ENCODE measurements at places on chromosomes 5 and 9.

DNA sequence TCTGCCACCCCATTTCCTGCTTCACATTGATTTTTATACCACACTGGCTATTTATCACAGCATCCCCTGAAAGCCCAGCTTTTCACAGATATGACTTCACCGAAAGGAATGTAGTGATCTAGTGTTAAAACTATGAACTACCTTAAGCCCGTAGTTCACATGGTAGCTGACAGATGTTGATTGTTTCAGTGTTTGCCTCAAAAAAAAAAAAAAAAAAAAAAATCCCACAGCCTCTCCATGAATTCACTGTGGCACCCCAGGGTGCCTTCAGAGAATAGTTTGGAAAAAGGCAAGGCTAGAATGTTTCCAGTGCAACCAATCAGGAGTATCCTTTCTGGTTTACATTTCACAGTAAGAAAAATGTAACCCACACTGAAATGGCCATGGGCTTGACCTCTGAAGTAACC, 37.1 kb downstream of the GLIS3 start:
- peak; percentile 88 for DNase-seq

- no peak for DNase-seq
Observed at GRCh38 chr5:145661737-145662485, 173.2 kb downstream of the PRELID2 start.

- no peak for DNase-seq
Observed at GRCh38 chr9:112247090-112247489, 72.0 kb upstream of the SUSD1 start.

DNA sequence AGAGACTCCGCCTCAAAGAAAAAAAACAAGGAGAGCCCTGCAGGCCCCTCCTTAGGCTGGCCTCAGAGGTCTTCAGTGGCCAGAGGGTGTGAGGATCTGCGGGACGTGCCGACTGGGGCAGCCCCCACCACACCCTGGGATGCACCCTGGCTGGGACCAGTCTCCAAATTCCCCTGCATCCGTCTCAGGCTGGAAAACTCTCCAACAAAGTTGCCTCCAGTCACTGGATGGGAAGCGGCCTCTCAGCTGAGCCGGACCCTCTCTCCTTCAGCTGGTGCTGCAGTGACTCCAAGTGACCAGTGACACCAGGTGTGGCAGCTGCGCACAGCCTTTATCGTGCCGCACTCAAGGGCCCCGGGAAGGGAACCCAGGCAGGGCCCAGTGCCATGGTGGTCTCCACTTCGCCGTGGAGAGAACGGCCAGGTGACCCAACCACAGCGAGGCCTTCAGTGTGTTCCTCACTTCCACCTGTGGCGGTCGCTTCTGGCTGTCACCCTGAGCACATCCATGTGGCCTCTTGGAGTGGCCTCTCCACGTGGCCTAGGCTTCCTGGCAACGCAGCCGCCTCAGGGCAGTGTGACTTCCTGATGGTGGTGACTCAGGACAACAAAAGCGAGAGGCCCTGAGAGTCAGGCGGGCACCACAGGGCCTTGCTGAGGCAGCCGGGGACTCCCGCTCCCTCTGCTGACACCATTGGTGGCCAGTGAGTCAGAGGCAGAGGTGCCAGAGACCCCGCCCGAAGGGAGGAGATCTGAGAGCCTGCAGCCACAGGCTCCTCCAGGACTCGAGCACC, 19.3 kb upstream of the CAMSAP1 start:
- DNase-seq, result peak; percentile 62

- peak; percentile 56 for DNase-seq
Observed at GRCh38 chr5:17169507-17169906, 47.9 kb upstream of the BASP1 start.

DNA sequence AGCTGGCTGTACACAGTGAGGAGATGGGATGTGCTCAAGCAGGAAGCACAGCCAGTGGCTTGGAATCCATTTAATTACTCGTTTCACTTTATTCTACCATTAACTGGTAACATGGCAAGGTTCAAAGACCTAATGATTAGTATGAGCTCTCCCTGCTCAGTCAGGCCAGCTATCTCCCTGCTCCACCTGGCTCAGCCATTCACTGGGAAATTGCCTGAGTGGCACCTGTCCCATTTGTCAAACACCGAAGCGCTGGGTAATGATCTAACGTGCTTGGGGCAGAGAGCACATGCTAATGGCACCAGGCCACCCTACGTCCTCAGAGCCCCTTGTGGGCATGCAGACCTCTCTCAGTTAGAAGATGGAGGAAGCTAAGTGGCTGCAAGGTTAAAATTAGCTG, 162.2 kb downstream of the TTLL11 start:
- no peak for DNase-seq

GRCh38 chr9:629146-629545, 212.4 kb upstream of the DMRT1 start:
- DNase-seq, result no peak

Data from fibroblast of skin of scalp (primary cell).